ENCODE measurements at places on chromosomes 3 and 15.

- DNase-seq: no peak
Observed at GRCh38 chr3:129837065-129837642, 56.4 kb downstream of the TMCC1 start.

GRCh38 chr3:40718681-40719080 lies 193.9 kb downstream of the ZNF621 start:
- DNase-seq: no peak

DNA sequence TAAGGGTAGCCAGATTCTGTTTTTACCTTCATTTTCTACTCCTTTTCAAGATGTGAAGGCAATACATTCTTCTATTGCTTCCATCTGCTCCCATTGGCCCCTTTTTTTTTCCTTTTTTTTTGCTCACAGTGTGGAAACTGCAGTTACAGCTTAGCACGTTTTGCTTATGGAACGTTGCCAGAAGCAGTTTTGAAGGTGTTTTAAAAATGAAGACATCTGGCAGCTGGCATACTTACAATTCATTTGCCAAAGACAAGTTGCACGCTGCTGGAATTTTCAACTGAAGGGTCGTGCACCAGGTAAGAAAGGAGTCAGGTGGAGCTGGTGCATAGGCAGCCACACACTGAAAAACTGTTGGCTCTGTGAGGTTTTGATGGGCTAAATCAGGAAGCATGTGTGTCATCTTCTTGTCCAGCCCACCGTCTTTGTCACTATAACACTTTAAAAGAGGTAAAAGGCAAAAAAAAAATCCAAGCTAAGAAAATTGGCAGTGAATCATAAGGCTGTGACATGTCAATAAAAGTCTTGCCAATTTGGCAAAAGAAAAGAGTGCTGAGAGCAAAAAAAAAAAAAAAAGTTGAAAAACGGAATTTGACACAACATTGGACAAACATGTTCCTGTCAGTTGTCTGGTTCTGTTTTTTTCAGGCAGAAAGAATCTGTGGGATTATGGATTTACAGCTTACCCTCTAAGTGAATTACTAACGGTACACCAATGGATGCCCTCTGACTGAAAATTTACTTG lies 225.4 kb upstream of the SOX2 start:
- no peak for DNase-seq

DNA sequence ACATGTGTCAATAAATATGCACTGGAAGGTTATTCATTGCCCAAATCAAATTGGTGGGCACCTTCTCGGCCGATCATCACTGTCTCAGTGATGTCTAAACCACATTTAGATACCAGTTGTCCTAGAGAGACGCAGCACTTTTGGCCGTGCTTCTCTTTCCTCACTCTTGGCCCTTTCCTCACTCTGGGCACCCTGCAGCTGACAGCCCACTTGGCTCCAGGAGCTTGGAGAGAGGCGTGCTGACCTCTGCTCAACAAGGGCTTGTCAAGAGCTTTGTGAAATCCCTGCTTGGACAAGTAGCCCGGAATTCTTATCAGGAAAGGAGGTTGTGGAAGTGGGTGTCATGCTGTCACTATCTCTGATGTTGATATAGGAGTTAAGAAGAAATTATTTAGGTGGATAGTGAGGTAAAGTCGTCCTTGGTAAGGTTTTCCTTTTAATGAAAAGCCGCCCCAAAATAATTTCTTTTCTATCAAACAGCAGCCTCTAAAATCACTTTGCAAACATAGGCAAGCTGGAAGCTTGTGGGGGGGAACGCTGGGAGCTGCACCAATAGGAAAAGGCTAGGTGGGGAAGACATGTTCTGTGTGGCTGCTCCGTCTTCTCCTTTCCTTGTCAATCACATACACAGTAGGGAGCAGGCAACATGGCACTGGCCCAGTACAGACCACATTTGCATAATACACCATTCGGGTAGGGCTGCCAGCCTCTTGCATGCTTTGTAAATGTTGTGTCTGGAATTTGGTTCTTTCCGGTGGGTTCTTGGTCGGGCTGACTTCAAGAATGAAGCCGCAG lies 126.8 kb upstream of the UBE3A start:
- no peak for DNase-seq

GRCh38 chr3:169764312-169764881 lies 463 bp downstream of the TERC start:
- DNase-seq: peak; percentile 61

GRCh38 chr3:126523745-126524428 lies at the start of gene CHST13:
TSS of gene CHST13 (plus strand) at chr3:126524155. CDS start at chr3:126524333, 178 bp downstream.
- DNase-seq: peak; percentile 91

DNA sequence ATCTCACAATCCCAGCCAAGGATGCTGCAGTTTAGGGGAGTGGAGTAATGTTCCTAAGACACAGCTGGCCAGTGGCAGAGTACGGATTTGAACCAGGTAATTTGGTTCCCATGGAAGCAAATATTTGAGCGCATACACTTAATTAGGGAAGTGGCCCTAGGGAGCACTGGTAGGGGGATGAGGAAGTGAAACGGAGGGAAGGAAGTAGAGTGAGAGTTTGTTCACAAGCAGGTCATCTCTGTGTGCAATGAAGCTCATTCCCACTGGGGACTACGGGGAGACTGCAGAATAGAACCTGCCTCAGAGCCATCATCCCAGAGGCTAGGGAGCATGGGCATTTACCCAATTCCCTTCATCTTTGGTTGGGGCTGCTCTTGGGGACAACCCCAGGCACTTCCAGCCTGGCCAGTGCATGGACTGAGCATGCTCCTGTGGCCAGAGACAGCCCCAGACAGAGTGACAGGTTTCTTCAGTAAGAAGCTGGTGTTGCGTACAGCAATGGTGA lies 317.2 kb upstream of the PROK2 start:
- DNase-seq: no peak

All from right lobe of liver (tissue), 6 donors.